ENCODE measurements at places on chromosomes 3 and 15.

GRCh38 chr15:75007216-75007615 is 11.9 kb downstream of the SCAMP5 start:
- no peak for DNase-seq

GRCh38 chr3:128794770-128795649 is 69.0 kb downstream of the RAB7A start:
- no peak for DNase-seq

GRCh38 chr3:157051055-157051454 is 108.9 kb downstream of the CCNL1 start:
- no peak for DNase-seq

- no peak for DNase-seq
These were observed 66.3 kb upstream of the HES1 start for GRCh38 chr3:194069421-194070219.

DNA sequence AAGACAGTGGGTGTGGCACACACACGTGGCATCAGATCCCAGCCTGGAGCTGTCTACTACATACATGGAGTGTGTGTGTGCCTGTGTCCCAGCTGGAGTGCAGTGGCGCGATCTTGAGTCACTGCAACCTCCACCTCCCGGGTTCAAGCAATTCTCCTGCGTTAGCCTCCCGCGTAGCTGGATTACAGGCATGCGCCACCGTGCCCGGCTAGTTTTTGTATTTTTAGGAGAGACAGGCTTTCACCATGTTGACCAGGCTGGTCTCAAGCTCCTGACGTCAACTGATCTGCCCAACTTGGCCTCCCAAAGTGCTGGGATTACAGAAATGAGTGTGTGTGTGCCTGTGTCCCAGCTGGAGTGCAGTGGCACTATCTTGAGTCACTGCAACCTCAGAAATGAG is 108.8 kb downstream of the IL12A start:
- no peak for DNase-seq

DNA sequence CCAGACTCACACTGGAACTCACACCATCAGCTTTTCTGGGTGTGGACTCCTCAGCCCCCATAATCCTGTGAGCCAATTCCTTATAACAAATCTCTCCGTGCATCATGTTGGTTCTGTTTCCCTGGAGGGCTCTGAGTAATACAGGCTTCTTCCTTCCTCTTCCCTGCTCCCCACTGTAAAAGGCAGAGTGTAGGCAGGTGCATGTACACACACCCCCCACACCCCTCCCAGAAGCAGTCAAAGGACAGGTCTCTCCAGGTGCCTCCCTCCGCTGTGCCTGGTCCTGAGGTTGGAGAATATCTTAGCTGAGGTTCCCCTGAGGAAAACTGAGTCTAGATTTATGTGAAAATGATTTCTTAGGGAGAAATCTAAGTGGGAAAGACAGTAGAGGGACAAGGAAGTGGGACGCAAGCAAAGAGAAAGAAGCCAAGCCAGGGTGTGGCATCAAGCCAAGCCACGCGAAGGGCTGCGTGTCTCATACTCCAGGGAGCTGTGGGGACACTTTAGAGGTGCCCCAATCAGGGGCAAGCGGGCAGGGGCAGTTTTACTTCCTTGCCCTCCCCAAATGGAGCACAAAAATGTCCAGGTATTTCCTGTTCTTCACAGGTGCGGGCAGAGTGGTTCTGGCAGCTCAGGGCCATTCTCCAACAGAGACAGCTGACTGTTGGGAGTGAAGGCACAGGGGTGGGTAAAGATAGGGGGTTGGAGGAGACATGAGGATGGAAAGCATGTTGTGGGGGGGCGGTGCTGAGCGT is 86.6 kb downstream of the HMG20A start:
- DNase-seq: no peak

GRCh38 chr3:129633751-129634481 is 27.4 kb upstream of the PLXND1 start:
- DNase-seq: no peak

DNA sequence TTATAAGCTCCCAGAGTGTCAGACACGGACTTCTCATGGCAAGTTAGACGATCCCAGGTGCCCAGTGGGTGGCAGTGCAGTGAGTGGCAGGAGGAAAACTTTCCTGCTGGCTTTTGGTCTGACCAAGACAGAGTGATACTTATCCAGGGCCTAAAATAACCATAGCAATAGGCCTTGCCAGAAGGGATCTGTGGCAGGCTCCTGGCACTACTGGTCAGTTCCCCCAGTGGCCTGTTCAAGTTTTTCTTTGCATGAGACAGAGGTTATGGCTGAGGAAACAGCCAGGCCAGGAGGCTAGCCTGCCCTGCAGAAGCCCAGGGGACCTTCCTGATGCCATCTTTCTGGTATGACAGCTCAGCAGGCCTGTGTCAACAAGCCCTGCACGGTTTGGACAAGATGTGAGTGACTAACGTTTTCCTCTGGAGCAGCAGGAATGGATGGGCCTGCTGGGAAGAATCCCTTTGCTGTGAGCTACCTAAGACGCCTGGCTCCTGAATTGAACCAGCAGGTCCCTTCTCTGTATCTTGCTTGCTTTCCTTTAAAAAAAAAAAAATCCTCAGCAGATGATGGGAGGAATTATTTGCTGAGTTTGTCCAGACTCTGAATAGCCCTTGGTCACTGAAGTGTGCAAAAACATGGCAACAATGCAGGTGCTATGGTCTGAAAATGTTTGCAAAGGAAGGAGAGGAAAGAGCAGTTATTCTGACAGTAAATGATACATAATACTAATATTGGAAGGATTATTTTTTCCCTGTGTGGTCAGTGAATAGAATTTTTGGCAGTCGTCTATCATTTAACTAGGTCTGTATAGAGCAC is 18.0 kb downstream of the SCG5 start:
- DNase-seq: no peak

DNA sequence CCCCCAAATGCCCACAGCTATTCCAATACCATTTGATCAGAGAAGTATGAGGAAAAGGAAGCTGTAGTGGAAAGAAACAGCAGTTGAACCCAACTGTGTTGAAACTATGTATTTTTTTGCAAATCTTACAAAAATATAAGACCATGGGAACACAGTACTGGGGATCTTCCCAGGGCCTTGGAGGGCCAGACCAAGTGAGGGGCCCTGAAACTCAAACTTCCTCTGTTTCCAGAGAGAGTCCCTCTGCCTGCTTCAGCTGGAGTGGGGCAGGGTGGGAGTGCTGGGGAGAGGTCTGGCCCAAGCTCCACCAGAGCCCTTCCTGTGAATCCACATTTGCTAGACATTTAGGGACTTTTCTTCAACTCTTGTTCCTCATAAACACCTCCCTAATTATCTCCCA is 263.9 kb downstream of the CHST2 start:
- DNase-seq: no peak

GRCh38 chr3:106514431-106514830 is 645.6 kb upstream of the CBLB start:
- no peak for DNase-seq

- DNase-seq: no peak
These were observed 32.9 kb downstream of the CD200R1L start for GRCh38 chr3:112813723-112814171.

DNA sequence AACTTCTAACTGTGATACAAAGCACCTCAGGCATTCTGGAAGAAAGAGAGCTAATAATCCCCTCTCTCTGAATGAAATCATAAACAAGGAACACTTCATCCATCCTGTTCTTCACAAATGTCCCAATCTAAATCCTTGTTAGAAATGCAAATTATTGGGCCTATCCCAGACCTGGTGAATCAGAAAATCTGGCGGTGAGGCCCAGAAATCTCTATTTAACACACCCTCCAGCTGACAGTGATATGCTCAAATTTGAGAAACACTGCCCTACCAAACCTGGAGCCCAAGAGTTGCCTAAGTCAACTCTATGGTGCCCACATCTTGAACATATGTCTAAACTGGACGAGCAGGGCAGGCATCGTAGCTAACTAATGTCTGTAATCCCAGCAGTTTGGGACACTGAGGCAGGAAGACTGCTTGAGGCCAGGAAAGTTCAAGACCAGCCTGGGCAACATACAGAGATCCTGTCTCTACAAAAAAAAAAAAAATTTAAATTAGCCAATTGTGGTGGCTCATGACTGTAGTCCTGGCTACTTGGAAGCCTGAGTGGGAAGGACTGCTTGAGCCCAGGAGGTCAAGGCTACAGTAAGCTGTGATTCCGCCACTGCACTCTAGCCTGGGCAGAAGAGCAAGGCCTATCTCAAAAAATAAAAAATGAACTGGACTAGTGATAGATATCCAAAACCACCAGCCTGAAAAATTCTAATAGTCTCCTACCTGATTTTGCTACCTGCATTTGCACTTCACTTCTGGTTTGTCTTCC is 23.1 kb downstream of the SCAP start:
- DNase-seq: no peak

DNA sequence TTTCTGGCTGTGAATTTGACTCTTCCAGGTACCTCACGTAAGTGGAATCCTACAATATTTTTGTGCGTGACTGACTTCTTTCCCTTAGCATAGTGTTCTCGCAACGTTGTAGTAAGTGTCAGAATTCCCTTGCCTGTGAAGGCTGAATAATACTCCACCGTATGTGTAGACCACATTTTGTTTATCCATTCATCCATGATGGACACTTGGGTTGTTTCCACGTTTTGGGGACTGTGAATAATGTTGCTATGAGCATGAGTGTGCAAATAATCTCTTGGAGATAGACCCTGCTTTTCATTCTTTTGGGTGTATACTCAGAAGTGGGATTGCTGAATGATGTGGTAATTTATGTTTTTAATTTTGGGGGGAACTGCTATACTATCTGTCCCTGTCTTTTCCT is 82.2 kb downstream of the APBA2 start:
- DNase-seq: no peak

GRCh38 chr15:47674586-47675232 is 42.6 kb upstream of the SEMA6D start:
- DNase-seq: no peak

DNA sequence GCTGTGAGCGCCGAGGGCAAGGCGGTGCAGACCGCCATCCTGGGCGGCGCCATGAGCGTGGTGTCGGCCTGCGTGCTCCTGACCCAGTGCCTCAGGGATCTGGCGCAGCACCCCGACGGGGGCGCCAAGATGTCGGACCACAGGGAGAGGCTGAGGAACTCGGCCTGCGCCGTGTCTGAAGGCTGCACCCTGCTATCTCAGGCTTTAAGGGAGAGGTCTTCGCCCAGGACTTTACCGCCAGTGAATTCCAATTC is 2.3 kb downstream of the TLNRD1 start:
- DNase-seq: no peak

DNA sequence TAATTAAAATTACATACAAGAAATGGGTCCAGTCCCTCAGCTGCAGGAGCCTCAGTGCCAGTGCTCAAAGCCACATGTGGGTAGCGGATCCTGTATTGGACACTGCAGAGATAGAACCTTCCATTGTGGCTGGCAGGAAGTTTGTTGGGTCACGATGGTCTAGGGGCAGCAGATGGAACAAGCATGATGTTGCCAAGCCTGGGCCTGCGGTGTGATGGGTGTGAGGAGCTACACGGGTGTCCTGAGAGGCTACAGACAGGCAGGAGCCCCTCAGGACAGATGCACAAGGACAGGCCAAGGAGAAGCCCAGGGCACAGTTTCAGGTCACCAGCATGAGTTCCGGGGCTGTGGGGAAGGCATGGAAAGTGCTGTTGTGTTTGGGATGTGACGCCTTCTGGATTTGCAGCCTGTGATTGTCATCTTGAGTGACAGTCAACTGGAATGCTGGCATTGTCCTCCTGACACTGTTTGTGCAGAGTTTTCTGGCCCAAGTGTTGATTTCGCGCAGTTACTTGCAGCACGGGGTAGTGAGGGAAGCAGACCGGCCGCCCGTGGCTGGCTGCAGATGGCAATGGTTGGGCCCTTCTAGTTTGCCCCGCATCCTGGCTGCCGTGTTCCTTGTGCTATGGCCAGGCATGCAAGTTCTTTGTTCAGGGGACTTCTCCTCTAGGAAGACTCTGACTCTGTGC is 177.1 kb downstream of the NSMCE3 start:
- DNase-seq: no peak

DNA sequence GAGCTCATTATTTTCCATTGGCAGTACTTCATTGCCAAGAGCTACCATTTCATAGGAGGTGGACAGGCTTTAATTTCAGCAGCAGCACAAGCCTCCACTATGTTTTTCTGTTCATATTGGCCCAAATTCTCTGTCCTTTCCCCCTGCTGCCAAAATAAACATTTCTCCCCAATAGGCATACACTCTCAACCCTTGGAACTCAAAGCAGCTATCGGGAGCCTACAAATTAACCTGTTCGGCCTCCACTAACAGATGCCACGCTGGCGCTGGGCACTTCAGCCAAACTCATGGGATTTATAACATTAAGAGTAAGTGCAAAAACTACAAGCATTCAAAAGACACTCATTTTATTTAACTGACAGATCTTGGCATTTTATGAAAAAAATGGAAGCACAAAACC is 95.7 kb downstream of the NSUN3 start:
- DNase-seq: no peak

DNA sequence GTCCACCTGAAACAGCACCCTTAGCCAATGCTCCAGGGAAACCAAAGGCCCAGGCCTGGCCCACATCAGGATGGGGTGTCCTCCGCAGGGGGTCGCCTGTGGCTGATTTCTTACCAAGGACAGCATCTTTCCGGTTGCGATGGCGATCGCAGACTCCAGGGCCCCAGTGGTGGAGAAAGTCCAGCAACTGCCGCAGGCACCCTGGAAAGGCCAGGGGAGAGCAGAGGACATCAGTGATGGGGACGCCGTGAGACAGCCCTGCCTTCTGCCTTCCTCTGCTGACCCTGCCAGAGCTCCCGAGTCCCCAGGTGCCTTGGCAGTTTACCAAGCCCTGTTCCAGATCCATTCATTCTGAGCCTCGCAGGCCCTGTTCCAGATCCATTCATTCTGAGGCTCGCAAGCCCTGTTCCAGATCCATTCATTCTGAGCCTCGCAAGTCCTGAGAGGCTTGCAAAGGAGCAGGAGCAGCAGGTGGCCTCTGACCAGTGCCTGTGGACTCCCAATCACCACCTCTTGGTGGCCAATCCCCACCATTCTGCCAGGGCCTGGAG is 12.5 kb downstream of the CTSH start:
- DNase-seq: no peak

DNA sequence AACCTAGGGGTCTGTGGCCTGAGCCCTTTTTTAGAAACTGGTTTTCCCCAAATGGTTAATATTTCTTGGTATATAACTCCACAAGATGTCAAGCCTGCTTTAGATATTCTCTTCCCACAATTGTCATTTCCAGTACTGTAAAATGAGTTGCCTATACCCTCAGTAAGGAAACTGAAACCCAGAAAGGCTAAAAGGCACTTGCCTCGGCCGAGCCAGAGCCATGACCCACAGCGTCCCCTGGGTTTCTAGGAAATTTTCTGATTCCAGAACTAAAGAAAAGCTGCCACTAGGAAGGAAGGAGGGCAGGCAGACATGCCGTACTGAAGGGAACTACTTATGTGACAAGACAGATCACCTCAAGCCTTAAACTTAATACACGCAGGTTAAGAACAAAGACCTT is 59.1 kb downstream of the ATP8B4 start:
- DNase-seq: no peak

- DNase-seq: no peak
These were observed 13.5 kb downstream of the SNX33 start for GRCh38 chr15:75661100-75661755.
